Urinary bladder (tissue), 4 donors: ENCODE measurements at places on chromosomes 16 and 17. TPM values are rescaled to one million over a fixed set of nuclear protein-coding genes. Genes with fewer than 3 reads are reported as not detected.

Gene DCAF7
- 32.9 TPM for polyA plus RNA-seq

Gene MYH1
- not detected for polyA plus RNA-seq

Gene KRTAP4-9
- not detected for polyA plus RNA-seq

Gene ANKRD40CL
- polyA plus RNA-seq, result not detected

Gene TEDC2
- polyA plus RNA-seq, result 1.1 TPM

Gene TMEM219
- polyA plus RNA-seq, result 120 TPM

Gene CDRT15
- not detected for polyA plus RNA-seq
